Stimulated activated CD4-positive, alpha-beta T cell treated with anti-CD3 and anti-CD28 coated beads, Interleukin-2, amount 100 ng/mL, for 4 hours (primary cell): ENCODE measurements at places on chromosomes 1 and 21.

DNA sequence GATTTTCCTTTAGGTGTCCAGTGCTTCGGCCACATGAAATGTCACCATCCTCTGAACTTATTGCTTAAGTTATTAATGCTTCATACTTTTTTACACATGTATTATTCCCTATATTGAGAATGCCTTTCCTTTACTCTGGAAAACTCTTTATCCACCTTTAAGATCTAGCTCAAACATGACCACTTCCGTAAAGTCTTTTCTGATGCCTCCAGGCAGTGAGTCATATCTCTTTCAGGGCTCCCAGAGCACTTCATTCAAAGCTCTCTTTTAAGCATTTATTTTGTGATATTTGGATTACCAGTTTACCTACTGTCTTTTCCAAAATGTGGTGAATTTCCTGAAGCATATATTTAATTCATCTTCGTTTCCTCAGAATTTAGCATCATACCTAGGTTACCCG, 178.9 kb downstream of the HS2ST1 start:
- DNase-seq: no peak

DNA sequence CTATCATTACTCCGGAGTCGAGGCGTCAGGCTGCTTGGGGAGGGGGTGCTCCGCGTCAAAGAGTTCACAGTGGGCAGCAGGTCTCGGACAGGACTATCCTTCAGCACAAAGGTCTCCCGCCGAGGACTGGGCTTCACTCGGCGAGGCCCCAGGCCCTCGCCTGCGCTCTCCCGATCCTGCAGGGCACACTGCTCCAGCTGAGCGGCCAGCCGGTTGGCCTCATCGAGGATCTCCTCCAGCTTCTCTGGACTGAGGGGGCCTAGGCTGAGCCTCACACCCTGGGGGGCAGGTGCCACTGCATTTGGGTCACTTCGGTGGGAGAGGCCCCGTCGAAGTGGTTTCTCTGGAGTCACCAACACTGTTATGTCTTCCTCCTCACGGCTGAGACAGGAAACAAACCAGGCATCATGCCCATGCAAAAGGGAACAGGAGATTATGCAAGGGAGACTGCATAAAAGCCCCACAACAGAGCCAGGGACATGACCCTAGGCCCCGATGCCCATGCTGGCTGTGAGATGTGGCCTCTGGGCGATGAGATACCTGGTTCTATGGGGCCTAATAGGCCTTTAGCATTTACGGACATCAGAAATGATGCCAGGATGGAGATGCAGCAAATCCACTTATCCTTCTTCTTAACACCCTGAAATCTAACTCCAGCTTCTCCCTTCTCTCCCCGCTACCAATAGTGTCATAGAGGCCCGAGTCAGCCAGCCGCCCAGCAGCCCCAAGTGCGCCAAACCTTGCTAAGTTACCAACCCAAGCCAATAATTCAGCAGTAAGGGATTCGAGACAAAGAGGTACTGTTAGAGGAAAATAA, 1.1 kb downstream of the PSRC1 start:
- DNase-seq: no peak

GRCh38 chr1:10665226-10665625, 131.2 kb downstream of the CASZ1 start:
- DNase-seq: no peak

GRCh38 chr21:25369524-25370300, 237.6 kb downstream of the MRPL39 start:
- no peak for DNase-seq

DNA sequence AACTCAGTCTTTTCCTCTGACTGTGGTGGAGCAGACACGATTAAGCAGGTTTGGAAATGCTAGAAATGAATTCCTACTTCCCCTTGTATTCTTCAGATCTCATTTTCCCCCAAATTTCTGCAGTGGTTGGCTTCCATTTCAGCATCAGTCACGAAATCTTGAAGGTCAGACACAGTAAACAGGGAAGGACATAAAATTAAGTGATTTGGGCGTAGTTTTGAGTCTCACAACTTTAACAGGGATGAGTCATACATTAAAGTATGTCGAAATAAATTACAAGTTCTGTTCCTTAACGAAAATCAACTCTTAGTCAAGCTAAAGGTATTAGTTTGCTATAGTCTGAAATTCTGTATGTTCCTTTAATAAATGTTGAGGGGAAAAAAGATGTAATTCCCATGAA, 61.1 kb downstream of the HNRNPR start:
- DNase-seq: no peak

- DNase-seq: no peak
Measured at GRCh38 chr1:48681476-48682305, 95.0 kb downstream of the BEND5 start.
